B cell (primary cell): ENCODE measurements at places on chromosomes 16 and 17. TPM values are rescaled to one million over a fixed set of nuclear protein-coding genes. Genes with fewer than 3 reads are reported as not detected.
A peak's percentile ranks its signal among the peaks of the same experiment; 100 is the strongest.

GRCh38 chr17:43529947-43530287 lies 16.2 kb downstream of the ETV4 start:
- DNase-seq: no peak

DNA sequence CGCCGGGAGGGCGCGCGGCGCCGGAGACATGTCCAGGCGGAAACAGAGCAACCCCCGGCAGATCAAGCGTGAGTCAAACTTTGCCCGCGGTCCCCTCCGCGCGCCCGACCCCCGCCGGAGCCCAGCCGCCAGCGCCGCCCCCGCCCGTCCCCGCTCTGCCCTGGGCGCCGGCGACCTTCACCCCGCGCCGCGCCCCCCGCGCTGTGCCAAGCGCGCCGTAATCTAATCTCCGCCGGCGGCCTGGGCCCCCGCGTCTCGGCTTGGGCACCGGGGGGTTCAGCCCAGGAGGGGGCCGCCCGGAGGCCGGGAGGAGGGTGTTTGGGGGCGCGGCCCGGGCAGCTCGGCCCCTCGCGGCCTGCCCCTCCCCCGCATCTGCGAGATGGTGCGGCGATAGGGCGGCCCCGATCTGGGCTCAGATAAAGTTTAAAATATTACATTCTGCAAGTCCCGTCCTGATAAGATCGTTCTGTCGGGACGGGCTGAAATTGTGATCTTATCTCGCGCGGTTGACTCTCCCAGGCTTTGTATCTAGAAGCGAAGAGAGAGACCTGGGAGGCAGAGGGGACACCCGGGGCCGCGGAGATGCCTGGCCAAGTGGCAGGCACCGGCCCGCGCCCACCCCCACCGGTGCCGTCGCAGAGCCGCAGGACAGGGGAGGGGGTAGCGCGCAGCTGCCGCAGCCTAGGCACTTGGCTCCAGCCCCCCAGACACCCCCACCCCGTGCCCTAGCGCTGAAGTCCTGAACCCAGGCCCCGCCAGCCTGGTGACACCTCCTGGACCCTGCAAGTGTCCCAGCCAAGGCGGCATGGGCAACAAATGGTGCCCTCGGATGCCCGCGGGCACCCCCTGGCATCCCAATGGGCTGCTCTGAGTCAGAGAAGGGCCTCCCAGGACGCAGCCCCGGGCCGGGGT lies 787 bp downstream of the ZFPM1 start:
- DNase-seq: peak; percentile 52

GRCh38 chr17:18009609-18010420 lies 29.2 kb downstream of the ATPAF2 start:
- no peak for DNase-seq

EFNB3 gene
- total RNA-seq: not detected in 2 replicates

GRCh38 chr17:2388020-2388682 lies 12.7 kb downstream of the MNT start:
- DNase-seq: no peak

DNA sequence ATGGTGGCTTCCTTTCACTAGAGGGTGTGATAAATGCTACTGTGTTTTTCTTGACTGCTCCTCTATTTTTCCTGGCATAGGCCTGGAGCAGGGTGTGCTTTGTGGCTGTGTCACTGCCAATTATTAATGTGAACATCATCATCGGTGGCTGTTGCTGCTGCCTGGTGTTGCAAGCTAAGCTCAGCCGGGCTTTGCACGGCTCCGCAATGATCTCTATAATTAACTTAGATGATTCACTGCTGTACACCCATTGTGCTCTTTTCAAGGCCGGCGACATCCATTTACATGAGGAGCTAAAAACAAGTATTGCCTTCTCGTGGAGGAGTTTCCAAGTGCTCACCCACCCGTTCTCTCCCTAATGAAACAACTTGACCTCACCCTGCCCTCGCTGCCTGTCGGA lies 160.1 kb upstream of the IRX3 start:
- no peak for DNase-seq
